ENCODE measurements at places on chromosomes 11 and 22.

GRCh38 chr11:64844330-64845128, at the start of gene CDC42BPG:
TSS of gene CDC42BPG (minus strand) at chr11:64844653. CDS start at chr11:64844569, 84 bp downstream.
- DNase-seq = peak; percentile 29

DNA sequence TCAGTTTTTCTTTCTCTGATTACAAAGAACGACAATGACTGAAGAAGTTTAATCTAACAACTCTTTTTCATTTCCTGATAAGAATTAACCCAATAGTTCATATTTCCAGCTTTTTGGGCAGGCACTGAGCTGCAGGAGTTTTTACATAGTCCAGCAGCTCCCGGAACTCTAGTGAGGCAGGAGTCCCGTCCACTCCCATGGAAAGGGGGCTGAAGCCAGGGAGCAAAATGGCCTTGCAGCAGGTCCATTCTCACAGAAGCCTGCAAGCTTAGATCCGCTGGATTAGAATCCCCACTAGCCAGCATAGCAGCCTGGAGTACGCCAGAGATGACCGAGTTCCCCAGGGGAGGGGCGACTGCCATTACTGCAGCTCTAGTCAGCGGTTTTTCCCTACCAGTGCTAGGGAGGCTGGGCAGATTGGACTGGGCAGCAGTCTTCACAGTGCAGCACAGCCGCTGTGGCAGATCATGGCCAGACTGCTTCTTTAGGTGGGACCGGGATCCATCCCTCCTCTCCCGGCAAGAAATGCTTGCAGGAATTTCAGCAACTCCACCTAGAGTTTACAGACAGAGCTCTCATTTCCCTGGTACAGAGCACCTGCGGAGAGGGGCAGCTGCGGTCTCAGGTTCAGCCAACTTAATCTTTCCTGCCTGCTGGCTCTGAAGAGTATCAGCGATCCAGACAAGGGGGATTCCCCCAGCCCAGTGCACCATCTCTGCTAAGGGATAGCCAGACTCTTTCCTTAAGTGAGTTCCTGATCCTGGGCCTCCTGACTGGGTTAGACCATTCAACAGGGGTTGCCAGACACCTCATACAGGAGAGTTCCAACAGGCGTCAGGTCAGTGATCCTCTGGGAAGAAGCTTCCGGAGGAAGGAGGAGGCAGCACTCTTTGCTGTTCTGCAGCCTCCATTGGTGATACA, 742 bp upstream of the CASP4 start:
- no peak for DNase-seq

DNA sequence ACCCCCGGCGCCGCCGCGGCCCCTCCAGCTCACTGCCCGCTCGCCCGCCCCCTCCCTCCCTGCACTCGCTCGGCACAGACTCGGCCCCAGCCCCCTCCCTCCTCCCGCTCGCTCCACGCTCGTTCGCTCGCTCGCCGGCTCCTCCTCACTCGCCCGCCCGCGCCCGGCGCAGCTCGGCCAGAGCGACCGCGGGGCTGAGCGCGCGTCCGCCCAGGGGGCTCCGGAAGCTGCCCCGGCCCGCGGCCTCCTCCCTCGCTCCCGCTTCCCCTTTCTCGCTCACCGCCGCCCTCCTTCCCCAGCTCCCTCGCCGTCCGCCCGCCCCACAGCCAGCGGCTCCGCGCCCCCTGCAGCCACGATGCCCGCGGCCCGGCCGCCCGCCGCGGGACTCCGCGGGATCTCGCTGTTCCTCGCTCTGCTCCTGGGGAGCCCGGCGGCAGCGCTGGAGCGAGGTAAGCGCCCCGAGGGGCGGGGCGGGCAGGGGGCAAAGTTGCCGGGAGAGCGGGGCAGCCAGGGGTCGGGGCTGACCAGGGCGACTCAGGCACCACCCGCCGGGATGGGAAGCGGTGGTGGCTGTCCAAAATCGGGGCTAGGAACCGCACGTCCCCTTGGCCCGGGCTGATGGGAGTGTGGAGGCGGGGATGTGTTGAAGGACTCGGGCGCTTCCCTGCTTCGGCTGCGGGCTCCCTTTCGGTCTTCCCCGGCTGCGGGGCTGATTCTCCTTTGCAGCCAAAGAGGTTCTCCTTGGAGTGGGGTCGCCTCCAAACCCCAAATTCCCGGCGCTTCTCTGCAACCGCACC, at the start of gene SEZ6L:
SEZ6L (plus strand) TSS at position 148 of the 797 bp plus-strand sequence; CDS start at position 356, 208 bp downstream.
- no peak for DNase-seq

GRCh38 chr11:62842171-62842741, 2.9 kb upstream of the WDR74 start:
- DNase-seq = no peak

DNA sequence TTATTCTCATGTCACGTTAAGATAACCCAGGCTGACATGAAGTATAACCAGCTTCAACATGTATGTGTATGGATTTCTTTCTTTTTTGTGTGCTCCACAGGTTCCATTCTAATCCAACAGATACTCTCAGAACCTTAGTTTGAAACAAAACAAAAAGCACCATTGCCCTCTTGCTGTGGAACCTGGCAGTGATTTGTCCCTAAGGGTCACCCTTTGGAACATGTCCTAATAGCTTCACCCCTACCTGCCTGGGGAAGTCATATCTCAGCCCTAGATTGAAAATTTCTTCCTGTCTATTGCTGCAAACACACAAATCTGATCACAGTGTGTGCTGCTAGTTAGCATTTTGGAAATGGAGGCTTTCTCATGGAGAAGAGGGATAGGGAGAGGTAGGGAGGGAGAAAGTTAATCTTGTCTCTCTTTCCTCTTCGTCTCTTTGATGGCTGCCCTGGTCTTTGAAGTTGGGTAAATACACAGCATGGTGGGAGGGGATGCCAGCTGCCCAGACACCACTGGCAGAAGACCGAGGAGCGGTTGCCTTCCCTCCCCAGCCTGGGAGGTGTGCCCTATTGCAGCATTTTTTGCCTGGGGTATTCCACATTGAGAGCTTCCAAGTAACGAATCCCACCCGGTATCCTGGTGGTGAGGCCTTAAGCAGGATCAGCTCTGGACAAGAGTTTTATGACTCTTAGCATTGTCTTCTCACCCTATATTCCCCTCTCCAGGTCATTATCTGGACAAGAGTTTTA, 11.6 kb upstream of the CADM1 start:
- no peak for DNase-seq

GRCh38 chr11:33682446-33682845, 18.2 kb downstream of the C11orf91 start:
- DNase-seq = no peak

DNA sequence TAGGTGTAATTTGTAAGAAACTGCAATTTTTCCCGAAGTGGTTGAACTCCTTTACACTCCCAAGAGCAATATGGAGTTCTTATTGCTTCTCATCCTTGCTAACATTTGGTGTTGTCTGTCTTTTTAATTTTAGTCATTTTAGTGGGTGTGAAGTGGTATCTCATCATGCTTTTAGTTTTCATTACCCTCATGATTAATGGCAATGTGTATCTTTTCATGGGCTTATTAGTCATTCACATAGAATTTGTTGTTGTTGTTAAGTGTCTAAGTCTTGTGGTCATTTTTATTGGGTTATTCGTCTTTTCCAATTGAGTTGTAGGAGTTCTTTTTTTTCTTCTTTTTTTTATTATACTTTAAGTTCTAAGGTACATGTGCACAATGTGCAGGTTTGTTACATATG, 238.3 kb upstream of the SESN3 start:
- no peak for DNase-seq

DNA sequence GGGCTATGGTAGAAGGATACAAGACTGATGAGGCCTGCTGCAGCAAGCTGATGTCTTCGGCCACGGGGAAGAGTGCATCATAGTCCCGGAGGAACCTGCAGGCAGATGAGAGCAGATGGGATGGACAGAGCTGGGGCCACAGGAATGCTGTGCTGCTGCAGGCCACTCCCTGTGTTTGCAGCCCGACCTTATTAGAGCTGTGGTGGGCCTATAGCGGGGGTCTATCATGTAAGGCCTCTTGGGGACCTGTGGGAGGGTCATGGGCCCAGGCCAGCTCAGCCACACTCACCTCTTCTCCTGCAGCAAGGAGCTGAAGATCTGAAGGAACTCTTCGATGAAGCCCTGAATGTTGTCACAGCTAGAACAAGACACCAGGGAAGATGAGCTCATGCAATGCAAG, 31.9 kb downstream of the ASCC2 start:
- DNase-seq = no peak

GRCh38 chr11:127070808-127071207, 70.2 kb upstream of the KIRREL3 start:
- DNase-seq = no peak

DNA sequence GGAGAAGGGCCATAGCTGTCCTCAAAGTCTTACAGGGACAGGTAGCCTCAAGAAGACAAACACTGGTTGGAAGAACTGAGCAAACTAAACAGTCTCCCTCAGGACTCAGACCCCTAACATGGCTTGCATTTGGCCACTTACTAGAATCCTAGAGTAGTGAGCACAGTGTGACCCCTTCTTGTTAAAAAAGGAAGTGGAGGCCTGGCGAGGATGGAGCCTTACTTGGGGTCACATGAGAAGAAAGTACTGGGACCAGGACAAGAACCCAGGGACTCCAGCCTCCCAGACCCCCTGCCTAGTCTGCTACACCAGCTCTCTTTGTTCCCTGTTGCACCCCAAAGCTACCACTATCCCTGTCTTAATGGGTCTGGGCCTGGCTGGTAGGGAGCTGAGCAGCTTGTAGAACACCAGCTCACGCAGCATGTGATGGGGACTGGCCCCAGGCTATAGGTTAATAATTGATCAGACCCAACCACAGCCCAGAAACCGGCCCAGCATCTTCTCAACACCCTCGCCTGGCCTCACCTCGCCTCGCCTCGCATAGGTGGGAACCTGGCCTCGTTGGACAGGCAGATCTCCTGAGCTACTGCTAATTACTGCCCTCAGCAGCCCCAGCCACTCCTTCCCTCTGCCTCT, 17.6 kb downstream of the DGAT2 start:
- DNase-seq = no peak

GRCh38 chr11:133966172-133966651, 9.4 kb upstream of the IGSF9B start:
- no peak for DNase-seq

DNA sequence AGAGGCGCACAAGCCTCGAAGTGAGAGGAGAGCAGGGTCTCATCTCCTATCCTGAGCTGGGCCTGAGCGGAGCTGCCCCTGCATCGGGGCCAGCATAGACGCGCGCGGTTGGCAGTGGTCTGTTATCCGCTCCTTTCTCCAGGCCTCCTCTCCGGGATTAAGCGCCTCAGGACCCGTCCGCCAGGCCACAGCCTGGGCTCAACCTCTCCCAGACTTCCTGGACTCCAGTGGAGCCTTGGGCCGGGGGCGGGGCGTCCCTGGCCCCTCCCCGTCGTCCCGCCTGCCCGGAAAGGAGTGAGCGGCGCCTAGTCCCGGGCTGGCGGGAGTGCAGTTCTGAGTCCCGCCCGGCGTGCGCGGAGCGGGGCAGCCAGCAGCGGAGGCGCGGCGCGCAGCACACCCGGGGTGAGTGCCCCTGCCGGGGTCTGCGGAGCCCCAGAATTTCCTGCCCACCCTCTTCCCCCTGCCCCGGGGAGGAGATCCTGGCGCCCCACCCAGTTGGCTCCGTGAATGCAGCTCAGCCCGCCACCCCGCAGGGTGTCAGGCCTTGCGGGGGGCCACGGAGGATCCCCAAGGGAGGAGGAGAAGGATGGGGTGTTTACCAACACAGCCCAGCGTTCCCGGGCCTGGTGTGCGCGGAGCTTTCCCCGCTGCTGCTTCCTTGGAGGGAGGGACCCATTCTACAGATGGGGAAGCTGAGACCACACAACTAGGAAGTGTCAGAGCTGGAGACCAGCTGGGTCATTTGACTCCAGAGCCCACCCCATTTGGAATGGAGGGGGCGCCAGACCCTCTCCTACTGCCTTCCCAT, at the start of gene TCIRG1:
TCIRG1 (plus strand) TSS at position 308 of the 808 bp plus-strand sequence. CDS start 2,247 bp downstream, outside the sequence.
- peak; percentile 15 for DNase-seq

DNA sequence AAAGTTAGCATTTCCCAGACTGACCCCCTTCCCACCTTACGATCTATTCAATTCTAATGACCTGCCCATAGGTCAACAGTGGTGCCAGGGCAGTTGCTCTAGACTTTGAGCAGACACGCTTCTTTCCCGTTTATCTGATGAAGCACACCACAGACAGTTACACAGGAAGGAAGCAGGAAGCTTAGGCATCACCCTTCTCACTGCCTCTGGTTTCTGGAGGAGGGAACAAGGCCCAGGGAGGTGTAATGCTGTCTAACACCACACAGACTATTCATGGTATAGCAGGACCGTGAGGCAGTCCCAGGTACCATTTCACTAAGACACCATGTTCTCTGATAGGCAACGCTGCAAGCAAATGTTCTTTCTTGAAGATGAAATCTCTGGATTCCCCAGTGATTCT, 279.4 kb downstream of the NTM start:
- no peak for DNase-seq

DNA sequence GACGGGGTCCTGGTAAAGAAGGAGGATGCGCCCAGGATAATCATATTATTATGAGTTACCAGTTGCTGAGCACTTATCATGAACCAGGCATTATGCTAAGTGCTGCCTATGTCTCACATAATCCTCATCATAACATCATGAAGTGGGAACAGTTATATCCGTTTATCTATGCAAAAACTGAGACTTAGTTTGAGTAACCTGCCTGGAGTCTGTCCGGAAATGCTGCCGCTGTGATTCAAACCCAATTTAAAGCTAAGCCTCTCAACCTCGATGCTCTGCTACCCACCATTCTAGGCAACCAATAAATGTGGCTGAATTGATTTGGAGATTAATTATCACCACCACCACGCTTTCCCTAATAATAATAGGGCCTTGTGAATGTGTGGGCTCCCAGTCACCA, 111.5 kb upstream of the CLMP start:
- DNase-seq = no peak

- no peak for DNase-seq
These were observed 97.2 kb downstream of the MICAL2 start for GRCh38 chr11:12207384-12208150.

DNA sequence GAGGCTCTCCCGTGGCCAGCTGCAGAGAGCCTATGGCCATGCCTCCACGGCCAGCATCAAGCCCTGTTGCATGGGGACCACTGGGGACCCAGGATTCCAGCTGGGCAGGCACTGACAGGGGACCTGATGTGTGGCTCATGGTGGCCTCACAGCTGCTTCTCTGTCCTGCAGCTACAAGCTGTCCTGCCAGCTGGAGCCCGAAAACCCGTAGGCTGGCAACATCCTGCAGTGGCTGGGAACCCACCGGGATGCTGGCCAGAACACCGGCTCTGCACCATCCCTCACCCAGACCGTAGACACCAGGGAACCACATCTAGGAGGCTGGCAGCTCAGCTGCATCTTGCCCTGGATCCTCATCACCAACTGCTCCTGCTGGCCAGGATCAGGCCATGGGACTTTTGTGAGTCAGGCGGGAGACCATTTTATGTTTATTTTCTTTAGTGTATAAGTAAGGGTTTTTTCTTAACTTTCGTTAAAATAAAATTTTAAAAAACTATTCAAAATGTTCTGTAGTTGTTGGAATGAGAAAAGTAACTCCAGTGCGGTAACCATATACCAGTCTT, 7.9 kb downstream of the RGL4 start:
- no peak for DNase-seq

- no peak for DNase-seq
These were observed 28.7 kb downstream of the FCHSD2 start for GRCh38 chr11:73113426-73113825.

GRCh38 chr11:81963018-81963417, 770.6 kb downstream of the FAM181B start:
- no peak for DNase-seq

GRCh38 chr11:72240461-72241290, 3.3 kb downstream of the PHOX2A start:
- no peak for DNase-seq

GRCh38 chr11:108872781-108873291, 208.0 kb downstream of the DDX10 start:
- no peak for DNase-seq
